Activated CD8-positive, alpha-beta T cell treated with anti-CD3 and anti-CD28 coated beads for 36 hours (primary cell): ENCODE measurements at places on chromosomes 3 and 15. TPM values are rescaled to one million over a fixed set of nuclear protein-coding genes. Genes with fewer than 3 reads are reported as not detected.

Gene B3GNT5
- total RNA-seq = 25.8 TPM

Gene TMEM212
- not detected for total RNA-seq

Gene HYKK
- total RNA-seq = 2.2 TPM

Gene LRRC31
- total RNA-seq = not detected

Gene MCF2L2
- 3.7 TPM for total RNA-seq

DNA sequence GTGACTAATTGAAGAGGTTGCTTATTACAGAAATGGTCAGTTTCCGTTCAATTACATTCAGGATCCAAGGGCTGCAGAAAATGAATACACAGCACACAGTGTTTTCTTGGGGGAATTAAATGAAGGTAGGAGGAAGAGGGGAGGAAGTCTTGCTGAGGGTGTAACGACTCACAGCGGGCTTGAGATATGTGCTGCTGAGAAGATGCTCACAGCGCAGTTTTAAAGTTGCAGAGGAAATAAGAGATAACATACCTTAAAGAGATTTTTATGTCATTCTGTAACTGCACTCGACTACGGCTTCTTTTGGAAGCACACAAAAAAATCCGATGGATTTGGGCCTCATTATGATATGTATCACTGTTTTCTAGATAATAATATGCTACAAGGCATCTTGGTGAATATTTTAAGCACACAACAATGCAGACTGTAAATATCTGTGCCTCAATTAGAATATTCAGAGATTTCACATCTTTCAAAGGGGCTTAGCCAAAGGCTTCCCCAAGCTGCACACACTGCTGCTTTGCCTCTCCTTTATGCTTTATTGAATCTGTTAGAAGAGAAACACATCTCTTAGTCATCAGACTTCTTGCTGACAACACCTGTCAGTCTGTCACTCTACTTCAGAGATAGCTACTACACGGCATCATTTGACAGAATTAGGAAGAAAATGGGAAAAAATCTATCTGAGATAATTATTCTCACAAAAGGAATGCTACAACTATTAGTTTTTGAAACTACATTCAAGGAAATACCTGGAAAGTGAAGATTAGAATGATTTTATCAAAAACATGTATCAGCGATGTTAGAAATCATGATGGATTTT is 773.2 kb downstream of the OTOL1 start:
- H3K27me3 ChIP-seq = no peaks in the 10 kb centered on the region
- DNase-seq = no peak
- no peak overlapping the region for H3K4me3 ChIP-seq
- H3K36me3 ChIP-seq = no peaks in the 10 kb centered on the region

DNA sequence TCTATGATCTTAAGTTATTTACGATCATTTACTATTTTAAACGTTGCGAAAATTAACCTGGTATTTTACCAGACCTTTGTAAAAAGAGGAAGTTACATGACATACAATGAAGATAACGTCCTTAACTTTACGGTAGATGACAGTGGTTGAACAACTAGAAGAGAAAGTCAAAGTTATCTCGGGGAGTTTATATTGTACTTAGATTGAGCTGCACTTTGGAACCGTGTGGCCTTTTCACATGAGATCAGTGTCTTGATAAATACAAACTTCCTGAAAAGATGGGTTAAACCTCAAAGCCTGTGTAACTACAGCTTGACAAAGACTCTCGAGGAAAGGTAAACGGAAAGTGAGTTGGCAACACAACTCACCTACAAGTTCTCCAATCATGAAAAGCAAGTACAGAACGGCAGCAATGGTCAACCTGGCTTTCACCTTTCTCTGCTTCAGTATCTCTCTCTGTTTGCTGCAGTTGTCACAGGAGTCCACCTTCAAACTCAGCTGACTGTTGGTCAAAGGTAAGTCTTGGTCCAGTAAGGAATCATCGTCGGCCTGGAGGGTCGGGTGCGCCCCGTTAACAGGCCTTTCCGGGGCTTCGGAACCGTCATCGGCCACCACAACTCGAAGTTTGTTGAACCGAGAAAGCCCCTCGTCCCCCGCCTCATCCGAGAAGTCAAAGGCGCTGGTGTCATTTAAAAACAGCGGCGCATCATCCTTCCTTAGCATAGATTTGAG is 793 bp downstream of the SLC30A4 start:
- H3K4me1 ChIP-seq = peaks cover 19% of the 10 kb centered on the region
- peaks cover 4% of the 10 kb centered on the region for H3K27me3 ChIP-seq
- peak overlapping the region; percentile 88 for H3K4me3 ChIP-seq
- DNase-seq = no peak
- peak overlapping the region; percentile 39 for H3K27ac ChIP-seq

DNA sequence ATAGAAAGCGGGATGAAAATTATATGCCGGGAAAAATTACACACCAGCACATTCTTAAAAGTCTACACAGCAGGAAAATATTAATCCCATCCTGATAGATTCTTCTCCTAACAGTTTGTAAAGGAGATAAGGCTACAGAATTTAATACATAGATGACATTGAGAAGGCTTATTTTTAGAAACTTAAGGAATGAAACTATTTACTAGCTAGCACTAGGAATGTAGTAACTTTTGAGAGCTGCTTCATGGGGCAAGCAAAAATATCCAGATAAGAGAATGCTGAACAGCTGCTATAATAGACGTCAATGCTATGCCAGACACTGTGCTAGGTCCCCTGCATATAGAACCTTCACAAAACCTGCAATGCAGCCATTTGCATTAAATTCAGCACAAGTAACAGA is 912.7 kb upstream of the NR2F2 start:
- H3K27ac ChIP-seq = no peak overlapping the region
- H3K4me1 ChIP-seq = no peaks in the 10 kb centered on the region
- H3K4me3 ChIP-seq = no peak overlapping the region
- H3K36me3 ChIP-seq = peaks cover 2% of the 10 kb centered on the region

GRCh38 chr3:168427835-168428475 is 332.2 kb upstream of the GOLIM4 start:
- no peak overlapping the region for H3K4me3 ChIP-seq
- no peaks in the 10 kb centered on the region for H3K36me3 ChIP-seq
- DNase-seq = no peak
- no peaks in the 10 kb centered on the region for H3K27me3 ChIP-seq

GRCh38 chr3:189839576-189839975 is 208.4 kb downstream of the TP63 start:
- no peaks in the 10 kb centered on the region for H3K36me3 ChIP-seq
- peaks cover 6% of the 10 kb centered on the region for H3K27me3 ChIP-seq
- no peak overlapping the region for H3K27ac ChIP-seq
- no peak for DNase-seq

DNA sequence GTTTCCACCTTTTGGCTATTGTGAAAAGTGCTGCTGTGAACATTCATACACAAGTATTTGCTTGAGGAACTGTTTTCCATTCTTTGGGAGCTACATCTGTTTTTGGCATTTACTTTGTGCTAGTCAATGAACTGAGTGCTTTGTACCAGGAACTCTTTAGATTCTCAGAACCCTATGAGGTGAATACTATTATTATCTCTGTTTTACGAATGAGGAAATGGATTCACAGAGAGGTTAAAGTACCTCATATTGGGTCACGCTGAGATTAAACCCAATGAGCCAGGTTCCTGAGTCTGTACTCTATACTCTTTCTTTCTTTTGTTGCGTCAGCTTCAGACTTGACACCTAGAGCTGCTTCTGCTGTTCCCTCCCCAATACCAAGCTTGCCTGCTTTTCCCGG is 358.1 kb downstream of the CNTN4 start:
- no peak overlapping the region for H3K27ac ChIP-seq
- H3K4me1 ChIP-seq = no peaks in the 10 kb centered on the region
- no peaks in the 10 kb centered on the region for H3K27me3 ChIP-seq
- H3K4me3 ChIP-seq = no peak overlapping the region
- no peaks in the 10 kb centered on the region for H3K36me3 ChIP-seq

DNA sequence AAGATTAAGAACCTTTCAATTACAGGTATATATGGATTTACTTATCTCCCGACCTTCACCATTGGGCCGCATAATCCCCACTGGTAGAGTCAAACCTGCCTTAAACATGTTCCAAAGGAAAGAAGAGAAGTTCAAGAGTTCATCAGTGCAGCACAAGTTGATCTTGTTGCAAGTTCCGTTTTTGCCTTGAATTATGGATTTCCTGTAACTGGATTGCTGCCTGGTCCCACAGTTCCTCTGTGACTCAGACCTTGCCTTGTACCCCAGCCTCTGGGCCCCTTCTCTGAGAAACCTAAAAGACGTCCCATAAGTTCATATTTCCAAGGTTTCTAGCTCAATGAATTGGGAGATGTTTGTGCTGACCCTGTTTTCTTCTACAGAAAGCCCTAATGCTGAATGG is 112.5 kb upstream of the THBS1 start:
- H3K27ac ChIP-seq = no peak overlapping the region
- no peaks in the 10 kb centered on the region for H3K36me3 ChIP-seq
- no peaks in the 10 kb centered on the region for H3K4me1 ChIP-seq
- no peak for DNase-seq

DNA sequence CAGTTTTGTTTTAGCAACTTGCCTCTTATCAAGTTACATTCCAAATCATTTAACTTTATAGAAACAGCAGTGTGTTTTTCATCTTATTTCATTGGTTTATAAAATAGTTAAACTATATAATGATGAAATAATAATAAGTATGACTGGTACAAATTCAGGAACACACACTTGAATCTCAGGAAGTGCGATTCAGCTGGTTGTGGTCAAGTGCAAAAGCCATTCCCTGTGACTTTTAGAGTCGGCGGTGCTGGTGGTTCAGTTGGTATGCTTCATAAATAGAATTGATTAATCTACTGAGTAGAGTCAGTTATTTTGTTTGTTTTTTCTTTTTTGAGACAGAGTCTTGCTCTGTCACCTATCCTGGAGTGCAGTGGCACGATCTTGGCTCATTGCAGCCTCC is 22.7 kb downstream of the SACM1L start:
- H3K36me3 ChIP-seq = peaks cover 59% of the 10 kb centered on the region
- H3K27ac ChIP-seq = no peak overlapping the region
- H3K4me3 ChIP-seq = no peak overlapping the region
- DNase-seq = no peak

DNA sequence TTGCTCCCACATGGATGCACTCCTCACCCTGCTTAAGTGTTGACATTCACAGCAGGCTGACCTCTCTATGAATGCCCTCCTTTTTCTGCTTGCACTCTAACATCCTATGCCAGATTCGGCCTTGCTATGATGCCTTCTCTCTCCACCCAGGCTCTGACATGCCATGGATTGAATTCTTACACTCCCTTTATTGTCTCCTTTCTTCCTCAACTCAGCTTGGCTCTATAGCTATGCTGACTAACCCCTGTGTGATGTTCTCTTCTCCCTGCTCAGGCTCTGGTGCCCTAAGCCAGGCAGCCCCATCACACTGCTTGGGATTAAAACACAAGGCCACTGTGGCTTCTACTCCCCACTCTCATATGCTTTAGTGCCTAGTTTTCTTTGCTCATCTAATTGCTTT is 563.7 kb downstream of the NSUN3 start:
- no peaks in the 10 kb centered on the region for H3K4me1 ChIP-seq
- no peaks in the 10 kb centered on the region for H3K27me3 ChIP-seq
- DNase-seq = no peak
- H3K27ac ChIP-seq = no peak overlapping the region

DNA sequence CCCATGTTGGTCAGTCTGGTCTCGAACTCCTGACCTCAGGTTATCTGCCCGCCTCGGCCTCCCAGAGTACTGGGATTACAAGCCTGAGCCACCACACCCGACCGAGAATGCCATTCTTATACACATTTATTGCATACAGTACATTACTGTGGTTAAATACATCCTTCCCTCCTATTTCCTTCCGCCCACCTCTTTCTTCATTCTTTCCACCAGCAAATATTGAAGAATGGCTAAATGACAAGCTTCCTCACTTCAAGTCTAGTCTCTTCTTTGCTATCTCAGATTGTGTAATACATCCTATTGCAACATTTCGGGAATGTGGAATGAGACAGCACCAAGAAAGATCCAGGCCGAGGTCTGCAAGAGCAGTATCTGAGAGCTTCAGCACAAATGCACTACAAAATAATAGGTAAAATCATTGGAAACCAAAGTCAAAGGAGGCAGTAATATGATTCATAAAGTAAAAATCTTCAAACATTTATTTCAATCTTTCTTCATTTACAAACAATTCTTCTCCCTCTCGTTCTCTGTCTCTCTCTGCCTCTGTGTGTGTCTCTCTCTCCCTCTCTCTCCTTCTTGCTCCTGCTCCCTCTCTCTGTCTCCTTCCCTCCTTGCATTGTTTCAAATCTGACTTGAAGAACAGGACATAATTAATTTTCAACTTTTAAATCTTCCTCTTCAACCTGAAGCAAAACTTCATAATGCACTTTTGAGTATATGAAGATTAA is 94.7 kb upstream of the TGFBR2 start:
- no peak overlapping the region for H3K4me3 ChIP-seq

- no peaks in the 10 kb centered on the region for H3K36me3 ChIP-seq
- no peak overlapping the region for H3K4me3 ChIP-seq
- peak; percentile 55 for DNase-seq
- peaks cover 29% of the 10 kb centered on the region for H3K4me1 ChIP-seq
- H3K27me3 ChIP-seq = no peaks in the 10 kb centered on the region
These were observed 38.1 kb upstream of the LEKR1 start for GRCh38 chr3:156787926-156788663.

DNA sequence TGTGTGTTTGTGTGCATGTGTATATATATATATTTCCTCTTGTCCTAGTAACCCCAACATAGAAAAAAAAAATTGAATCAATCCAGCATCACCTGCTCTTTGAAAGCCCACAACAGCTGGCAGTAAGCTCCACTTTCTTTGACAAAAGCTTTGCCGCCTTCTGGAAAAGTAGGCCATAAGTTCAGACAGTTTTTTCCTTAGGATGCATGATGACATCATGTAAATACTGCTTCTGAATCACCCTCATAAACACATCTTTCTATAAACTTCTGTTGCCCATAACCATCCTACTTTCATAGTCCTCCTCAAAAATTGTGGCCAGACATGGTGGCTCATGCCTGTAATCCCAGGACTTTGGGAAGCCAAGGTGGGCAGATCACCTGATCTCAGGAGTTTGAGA is 67.4 kb downstream of the CSNK1G1 start:
- H3K4me3 ChIP-seq = no peak overlapping the region
- peaks cover 7% of the 10 kb centered on the region for H3K36me3 ChIP-seq
- no peak for DNase-seq
- H3K27ac ChIP-seq = no peak overlapping the region
- H3K27me3 ChIP-seq = no peaks in the 10 kb centered on the region
